ENCODE measurements at places on chromosomes 1 and 21.

GRCh38 chr1:86618358-86618757, 71.5 kb downstream of the CLCA4 start:
- no peak for DNase-seq

DNA sequence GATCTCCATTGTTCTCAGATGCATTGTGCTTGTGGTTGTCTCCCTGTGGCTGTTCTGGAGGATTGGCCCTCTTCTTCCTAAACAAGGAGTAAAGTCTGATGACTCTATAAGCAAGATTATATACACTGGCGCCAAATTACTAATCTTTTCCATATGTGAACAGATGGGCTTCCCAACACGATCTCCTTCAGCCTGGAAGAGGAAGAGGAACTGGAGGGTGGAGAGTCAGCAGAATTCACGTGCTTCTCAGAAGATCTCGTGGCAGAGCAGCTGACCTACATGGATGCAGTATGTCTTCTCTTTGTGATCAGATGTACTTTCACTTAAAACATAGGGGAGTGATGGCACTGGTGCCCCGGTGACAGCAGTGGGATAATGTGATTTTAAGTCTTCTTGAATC, 78.7 kb downstream of the RGL1 start:
- no peak for DNase-seq

DNA sequence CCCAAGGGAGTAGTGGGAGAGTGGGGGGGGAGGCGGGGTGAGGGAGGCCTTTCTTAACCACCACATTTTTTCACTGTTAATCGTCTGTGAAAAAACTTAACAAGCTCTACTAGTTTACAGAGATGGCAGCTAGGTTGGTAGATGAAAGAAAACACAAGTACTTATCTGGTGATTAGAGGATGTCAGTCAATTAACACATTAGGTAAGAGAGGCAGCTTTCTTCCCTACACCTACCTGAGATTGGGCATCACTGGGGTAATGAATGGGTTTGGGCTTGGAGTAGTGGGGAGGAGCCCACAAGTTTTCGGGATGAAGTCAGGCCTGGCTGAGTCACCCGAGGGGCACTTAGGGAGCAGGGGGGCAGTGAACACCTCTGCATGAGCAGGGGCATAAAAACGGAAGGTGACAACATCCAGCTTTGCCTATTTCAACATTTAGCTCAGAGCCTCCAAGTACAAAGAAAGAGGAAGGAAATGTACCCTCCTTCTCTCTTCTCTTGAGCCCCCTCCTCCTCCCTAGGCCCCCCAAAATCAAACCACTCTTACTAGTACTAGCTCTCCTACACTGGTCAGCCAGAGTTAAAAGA, 2.5 kb downstream of the LBR start:
- no peak for DNase-seq

- DNase-seq = no peak
These were observed 28.1 kb downstream of the SPSB1 start for GRCh38 chr1:9320520-9321479.

- DNase-seq = no peak
These were observed 72.4 kb downstream of the ATP5PO start for GRCh38 chr21:33843216-33843615.

DNA sequence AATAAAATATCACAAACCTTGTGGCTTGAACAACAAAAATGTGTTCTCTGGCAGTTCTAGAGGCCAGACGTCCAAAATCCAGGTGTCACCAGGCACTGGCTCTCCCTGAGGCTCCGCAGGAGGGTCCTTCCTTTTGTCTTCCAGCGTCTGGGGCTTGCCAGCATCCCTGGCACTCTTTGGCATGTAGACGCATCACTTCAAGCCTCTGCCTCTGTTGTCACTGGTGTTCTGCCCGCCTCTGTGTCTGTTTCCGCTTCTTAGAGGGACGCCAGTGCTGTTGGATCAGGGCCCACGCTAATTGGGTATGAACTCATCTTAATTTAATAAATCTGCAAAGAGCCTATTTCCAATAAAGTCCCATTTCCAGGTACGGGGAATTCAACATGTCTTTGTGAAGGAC, 273.7 kb upstream of the C1orf174 start:
- no peak for DNase-seq

DNA sequence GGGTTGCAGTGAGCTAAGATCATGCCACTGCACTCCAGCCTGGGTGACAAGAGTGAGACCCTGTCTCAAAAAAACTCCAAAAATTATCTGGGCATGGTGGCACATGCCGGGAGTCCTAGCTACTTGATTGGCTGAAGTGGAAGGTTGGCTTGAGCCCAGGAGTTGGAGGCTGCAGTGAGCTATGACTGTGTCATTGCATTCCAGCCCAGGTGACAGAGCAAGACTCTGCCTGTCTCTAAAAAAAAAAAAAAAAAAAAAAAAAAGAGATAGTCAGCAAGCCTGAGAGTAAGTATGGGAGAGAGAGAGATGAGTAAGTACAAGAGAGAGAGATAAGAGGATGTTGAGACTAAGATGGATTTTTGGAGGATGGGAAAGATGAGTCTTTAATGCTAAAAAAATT, 180.8 kb upstream of the CACYBP start:
- no peak for DNase-seq

DNA sequence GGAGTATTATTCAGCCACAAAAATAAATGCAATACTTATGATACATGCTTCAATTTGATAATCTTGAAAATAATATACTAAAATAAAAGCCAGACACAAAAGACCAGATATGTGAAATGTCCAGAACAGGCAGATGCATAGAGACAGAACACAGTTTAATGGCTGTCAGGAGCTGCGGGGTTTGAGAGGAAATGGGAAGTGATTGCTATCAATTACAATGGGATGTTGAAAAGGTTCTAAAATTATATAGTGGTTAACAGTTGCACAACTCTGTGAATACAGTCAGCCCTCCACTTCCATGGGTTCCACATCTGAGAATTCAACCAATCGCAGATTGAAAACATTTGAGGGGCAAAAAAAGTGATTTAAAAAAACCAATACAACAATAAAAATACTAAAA, 54.0 kb downstream of the LTN1 start:
- DNase-seq = no peak

- DNase-seq = no peak
These were observed 70.3 kb upstream of the SOX13 start for GRCh38 chr1:204002614-204003013.

DNA sequence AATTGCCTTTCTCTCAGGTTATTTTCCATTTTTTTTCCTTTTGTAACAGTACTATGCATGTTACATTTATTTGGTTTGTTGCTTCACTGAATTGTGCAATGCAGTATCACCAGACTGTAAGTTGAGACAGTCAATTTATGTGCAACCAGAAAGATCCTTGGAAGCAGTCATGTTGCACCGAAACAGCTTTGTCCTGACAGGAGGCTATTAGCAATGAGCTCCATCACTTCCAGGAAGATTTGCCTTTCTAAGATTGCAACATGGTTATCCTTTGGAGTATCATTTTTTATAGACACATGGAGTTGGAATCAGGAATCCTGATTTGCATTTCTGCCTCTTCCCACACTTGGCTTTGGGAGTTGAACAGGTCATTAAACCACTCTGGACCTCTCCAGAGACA, 84.5 kb upstream of the ST6GALNAC5 start:
- DNase-seq = no peak

GRCh38 chr1:110243146-110243545, 33.0 kb downstream of the KCNC4 start:
- DNase-seq = no peak

- no peak for DNase-seq
These were observed 127.8 kb downstream of the NRDC start for GRCh38 chr1:51750729-51751128.

GRCh38 chr1:208029381-208030287, 118.7 kb upstream of the CD34 start:
- DNase-seq = no peak

DNA sequence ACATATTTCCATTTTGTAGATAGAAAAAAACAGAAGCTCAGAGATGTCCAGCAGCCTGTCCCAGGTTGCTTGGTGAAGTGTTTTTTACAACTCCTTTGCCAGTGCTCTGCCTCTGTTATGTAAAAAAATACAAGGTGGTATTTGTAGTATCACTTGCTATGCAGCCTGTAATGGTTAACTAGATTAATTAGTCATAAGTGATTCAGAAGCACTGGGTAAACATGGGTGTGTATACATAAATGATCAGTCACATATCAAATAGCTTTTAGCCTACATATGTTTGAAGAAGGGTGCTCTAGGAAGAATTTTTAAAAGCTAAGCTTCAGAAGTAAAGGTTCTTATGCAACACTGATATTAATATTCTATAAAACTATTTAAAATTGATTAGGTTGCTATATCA, 70.0 kb upstream of the MAGI3 start:
- DNase-seq = no peak

GRCh38 chr1:1437904-1438376, 2.5 kb downstream of the VWA1 start:
- no peak for DNase-seq

DNA sequence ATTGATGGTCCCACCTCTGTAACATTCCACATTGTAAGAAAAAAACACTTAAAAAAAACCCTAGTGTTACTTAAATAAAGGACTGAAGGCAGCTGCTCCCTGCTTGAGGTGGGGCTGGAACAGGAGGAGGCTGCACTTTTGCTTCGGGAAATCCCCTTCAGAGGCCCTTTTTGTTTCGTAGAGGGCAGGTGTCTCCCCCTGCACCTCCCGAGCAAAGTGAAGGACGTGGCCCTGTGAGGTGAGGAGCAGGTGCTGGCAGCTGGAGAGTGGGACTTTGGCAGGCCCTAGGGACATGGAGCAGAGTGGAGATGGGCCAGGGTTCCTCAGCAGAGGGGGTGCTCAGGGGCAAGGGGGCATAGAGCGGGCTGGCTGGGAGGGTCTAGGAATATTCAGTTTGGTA, 33.4 kb upstream of the WNT4 start:
- DNase-seq = peak; percentile 51

DNA sequence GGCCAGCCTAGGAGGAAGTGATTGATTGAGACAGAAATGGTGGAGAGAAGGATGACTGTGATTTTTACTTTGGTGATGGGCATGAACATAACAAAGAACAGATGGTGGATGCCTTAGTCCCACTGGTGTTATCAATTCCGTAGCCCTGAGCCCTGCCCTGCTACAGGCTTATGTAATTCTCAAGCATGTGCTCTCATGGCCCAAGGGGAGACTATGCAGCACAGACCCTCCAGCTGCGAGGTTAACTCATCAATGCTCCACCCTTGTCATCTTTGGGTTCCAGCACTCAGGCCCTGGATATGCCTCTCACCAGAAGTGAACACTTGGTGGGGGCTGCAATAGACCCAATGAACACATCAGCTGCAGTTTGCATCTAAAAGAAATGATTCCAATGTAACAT, 62.7 kb upstream of the LRRC8D start:
- DNase-seq = no peak

GRCh38 chr1:94143173-94143808, 22.3 kb upstream of the ABCA4 start:
- no peak for DNase-seq

- no peak for DNase-seq
These were observed 3.0 kb upstream of the AIM2 start for GRCh38 chr1:159079525-159079924.

- DNase-seq = no peak
These were observed 130.0 kb upstream of the ZNF648 start for GRCh38 chr1:182191381-182192115.

DNA sequence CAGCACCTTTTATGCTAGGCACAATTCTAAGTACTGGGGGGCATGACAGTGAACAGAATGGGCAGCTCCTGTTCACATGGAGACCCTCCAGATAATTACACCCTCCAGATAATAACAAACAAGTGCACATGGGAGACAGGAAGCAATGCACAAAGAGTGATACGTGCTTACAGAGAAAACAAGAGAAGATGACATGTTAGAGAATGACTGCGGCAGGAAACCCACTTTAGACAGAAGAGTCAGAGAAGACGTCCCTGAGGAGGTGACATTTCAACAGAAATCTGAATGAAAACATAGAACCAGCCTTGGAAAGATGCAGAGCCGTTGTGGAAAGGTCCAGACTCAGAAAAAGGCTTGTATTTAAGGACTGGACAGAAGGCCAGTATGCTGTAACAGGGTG, 54.7 kb upstream of the ARTN start:
- no peak for DNase-seq

GRCh38 chr1:14615549-14616218, 17.2 kb downstream of the KAZN start:
- DNase-seq = no peak
